NCI-H1417 (cell line): ENCODE measurements at places on chromosomes 12 and 14.

- DNase-seq: peak; percentile 93
These were observed 216.8 kb downstream of the TTC8 start for GRCh38 chr14:89041257-89041582.

GRCh38 chr14:93943052-93943451 lies 15.9 kb downstream of the FAM181A start:
- no peak for DNase-seq

- DNase-seq: no peak
These were observed 103.6 kb upstream of the RTL1 start for GRCh38 chr14:101007004-101007614.

GRCh38 chr14:80522411-80522810 lies 311.1 kb upstream of the DIO2 start:
- DNase-seq: no peak

- DNase-seq: no peak
These were observed 19.7 kb downstream of the HAL start for GRCh38 chr12:95976416-95976832.

DNA sequence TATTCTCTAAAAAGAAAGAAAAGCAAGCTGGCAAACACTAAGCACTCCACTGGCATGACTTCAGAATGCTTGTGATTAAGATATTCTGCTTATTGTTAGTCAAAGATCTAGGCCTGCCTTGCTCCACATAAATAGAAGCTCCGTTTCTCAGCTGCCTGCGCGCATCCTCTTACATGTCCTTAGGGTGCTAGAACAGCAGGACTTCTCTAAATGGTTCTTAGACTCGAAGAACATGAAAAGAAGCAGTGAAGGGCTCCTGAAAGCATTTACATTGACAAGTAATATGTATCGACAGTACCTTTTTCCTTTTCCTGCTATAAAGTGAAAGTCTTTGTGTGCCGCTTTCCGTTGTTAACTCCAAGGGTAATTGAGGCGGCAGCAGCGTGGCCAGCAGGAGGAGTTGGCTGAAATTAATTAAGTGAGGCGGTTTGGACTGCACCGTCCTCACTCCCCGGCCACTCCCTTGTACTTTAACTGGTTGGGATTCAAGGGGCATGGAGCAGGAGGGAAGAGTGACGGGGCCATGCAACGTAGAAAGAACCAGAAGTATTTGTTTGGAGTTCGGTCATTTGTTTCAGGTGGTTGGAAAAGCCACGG lies 34.2 kb upstream of the OTX2 start:
- DNase-seq: no peak

GRCh38 chr14:69673104-69673503 lies 61.7 kb downstream of the SUSD6 start:
- no peak for DNase-seq

DNA sequence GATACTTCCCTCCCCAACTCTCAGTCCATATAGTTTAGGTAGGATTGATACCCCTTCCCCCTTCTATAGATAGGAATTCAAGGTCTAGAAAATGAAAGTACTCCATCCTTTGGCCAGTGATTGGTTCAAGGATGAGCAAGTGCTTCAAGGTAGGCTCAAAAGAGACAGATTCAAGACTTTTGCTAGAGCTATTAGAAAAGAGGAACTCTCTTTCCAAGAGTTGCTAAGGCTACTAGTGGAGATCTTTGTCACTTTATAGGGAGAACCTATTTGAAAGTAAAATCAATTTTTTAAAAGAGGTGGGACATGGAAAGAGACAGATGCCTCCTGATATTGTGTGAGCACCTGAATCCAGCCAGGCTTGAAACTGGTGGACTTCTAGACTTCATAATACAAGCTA lies 17.5 kb downstream of the POLE2 start:
- DNase-seq: no peak

DNA sequence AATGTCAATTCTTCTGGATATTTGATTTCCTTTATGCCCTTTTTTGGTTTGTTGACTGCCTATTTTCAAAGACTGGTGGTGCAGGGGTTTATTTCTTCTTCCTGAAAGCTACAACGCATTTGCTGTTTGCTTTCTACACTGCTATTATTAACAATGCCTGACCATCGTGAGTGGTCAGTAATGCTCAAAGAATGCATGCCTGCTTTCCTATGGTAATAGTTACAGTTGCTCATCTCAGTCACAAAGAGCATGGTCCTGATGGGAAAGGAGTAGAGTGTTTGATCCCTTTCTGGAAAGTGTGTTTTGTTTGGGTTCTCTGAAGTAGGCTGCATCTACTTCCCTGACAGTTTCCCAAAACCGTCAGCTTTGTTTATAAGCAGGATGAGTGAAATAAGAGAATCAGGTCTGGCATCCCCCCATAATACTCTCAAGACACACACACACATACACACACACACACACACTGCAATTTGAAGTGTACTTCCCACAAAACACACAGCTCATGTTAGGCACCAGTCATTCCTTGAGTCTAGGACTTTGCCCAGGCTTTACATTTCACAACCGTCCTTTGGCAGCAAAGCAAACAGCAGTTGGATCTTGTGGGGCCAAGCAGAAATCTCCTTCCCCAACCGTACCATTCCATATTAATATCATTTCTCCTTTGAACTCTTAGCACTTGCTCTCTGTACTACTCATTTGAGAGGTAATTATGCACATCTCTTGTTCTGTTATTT lies 56.6 kb downstream of the SUDS3 start:
- DNase-seq: no peak

DNA sequence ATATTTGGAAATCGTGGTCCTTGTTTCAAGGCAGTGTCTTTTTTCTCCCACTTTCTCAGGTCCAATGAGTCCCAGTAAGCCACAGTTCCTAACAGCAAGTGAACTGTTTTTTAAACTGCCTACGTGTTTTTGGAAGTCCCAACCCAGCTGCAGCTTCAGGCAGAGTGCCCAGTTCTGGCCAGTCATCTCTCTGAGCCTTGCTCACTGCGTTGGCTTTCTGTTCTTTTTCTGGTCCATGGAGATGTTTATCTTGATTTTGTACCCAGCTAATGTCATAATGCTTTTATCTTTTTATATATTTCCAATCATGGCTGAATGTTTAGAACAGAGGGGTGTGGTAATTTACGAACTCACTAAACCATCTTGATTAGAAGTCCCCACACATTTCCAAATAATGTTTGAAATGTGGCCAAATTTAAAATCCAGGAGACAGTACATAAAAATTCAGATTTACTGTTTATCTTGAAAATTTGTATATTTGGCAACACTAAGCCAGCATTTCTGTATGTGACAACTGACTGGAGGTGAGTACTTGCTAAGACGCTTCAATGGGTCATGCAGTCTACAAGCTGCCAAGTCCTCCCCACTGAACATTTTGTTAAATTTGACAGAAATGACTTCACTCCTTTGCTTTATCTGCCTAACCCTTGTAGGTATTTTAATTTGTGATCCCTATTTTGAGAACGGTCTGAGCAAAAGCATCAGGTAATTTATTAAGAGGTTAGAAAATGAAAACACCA lies 46.1 kb upstream of the OTOGL start:
- DNase-seq: no peak

DNA sequence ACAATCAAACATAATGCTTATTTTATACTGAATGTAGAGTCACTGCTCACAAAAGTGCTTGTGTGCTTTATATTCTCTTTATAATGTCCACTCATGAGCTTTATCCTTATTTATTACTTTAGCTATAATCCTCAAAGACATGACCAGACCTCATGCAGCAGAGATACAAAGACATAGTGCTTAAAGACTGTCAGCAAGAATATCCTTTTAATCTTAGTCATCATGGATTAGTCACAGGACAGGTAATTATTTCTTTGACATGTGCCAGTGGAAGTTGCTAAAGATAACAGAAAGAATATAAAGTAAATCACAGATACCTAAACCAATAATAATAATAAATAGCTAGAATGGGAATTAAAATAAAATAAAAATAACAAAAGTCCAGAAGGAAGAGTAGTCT lies 707.5 kb downstream of the BCL11B start:
- no peak for DNase-seq

DNA sequence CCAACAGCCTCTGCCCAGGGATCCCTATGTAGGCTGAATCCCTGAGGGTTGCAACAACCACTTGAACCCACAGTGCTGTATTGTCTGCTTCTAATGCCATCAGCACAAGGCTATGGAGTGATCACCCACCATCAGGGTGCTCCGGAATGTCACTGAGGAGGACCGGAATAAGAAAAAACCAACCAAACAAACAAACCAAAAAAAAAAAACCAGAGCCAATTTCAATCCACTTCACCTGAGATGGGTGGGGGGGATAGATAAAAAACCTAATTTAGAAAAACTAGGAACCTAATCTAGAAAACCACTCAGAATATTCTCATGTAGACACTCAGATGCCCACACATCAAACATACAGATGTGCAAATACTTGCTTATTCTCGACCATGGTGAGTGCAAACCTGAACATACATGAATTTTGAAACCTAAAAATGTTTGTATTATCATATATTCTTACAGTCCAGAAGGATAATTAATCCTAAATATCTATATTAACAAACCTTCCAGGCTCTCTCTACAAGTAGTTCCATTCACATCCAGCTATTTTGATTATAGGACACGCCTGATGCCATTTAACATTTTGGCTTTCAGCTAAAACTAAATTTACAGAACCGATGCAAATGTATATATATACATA lies 3.7 kb downstream of the TBX5 start:
- no peak for DNase-seq

DNA sequence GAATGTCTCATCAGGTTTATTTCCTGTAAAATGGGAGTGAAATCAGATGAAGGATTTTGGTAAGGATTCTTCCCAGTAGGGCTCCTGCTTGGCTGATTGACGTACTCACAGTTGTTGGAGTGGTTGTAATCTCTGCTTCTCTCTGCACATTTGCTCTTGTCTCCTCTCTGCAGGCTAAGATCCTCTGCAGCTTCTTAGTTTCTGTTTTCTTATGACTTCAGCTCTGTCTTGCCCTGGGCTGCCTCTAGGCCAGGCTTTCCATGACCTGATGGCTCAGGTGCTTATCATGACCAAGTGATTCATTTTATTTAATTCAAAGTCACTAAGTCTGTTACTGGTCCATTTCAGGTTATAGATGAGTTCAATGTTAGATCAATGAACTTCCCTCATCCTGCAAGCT lies 394.5 kb upstream of the DDHD1 start:
- no peak for DNase-seq

DNA sequence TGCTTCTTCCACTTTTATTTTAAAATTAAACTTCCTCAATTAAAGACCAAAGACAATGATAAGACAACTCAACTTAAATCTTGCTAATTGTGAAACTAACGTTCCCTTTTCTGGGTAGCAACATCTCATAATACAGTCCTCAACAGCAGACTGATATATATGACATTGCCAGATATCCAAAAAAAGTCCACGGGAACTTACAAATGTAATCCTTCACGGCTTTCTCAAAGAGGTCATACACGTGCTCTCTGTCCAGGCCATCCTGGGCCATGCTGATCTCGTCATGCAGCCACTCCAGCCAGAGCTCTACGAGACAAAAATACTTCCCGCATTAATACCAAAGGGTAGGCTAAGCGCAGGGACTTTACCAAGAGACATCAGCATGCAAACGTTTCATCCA lies 13.3 kb downstream of the SART3 start:
- no peak for DNase-seq

DNA sequence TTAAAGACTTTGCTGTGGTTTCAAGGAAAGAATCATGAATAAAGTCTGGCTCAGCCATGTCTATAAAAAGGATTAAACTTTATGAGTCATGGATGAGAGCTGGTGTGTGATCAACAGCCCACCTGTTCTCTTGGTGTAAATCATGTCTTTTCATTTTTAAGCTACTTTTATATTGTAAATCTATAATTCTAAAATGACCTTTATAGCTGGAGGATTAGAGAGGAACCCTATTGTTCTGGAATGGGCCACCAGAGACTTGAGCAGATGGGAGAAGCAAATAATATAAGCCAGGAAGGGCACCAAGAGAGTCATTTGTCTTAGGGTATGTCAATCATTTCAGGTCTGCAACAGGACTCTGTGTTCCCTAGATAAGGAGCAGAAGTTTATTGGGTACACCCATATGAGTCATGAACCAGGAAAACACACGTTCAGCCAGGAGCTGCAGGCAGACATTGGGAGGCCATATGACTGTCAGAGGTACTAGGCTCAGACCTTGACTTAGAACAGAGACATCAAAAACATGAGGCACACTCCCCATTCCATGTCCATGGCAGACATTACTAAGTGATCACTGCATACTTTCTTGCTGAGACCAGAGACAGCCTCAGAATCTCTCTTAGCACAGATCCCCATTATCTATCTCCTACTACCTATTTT lies 49.3 kb downstream of the NDUFA12 start:
- DNase-seq: no peak

DNA sequence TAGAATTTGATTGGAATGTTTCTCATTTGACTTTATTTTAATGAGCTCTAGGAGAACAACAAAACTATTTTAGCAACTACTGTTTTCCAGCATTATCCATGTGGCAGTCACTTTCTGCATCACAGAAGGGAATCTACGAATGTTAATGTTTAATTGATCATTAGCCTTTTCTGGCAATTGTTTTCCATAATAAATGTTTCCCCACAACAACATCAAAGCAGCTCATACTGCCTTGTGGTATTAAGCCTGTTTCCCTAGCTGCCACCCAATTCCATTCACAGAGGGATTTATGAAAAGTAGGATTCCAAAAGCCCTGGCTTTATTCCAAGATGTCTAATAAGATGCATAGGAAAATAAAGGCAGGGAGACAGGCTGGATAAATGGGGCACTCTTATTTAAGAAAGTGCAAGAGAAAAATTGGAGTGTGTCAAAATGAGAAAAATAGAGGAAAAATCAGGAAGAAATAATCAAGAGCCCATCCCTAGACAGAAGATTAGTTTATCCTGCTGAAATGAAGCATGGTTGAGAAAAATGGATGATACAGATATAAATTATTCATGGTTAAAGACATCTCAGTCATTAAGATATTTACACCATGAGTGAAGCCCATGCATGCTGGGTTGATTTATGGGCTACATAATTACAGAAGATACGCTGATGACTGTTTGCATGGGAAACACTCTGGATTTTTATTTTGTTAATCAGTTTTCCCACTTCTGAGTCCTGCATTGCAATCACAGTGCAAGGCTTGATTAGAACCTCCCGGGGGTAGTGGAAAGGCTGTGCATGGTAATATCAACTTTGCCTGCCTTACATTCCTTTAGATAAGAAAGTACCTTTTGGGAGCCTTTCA lies 180.3 kb downstream of the HELB start:
- DNase-seq: peak; percentile 22

- peak; percentile 24 for DNase-seq
These were observed 50.8 kb downstream of the DGLUCY start for GRCh38 chr14:91164676-91165075.

DNA sequence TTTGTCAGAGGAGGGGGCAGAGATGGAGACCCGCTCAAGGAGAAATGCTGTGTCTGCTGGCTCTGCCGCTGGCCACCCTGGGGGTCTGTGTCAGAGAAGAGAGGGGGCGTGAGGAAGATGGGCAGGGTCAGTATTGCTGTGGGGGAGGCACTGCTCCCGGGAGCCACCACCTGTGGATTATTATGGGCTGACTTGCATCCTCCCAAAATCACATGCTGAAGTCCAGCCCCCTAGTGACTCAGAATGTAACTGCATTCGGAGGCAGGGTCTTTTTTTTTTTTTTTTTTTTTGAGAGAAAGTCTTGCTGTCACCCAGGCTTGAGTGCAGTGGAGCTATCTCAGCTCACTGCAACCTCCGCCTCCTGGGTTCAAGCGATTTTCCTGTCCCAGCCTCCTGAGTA lies 12.3 kb downstream of the ABCD4 start:
- DNase-seq: no peak

- DNase-seq: no peak
These were observed 229.2 kb downstream of the NRXN3 start for GRCh38 chr14:78399316-78399889.

GRCh38 chr12:111447571-111448265 lies 42.0 kb downstream of the SH2B3 start:
- no peak for DNase-seq

- DNase-seq: no peak
These were observed 46.6 kb downstream of the SLC17A8 start for GRCh38 chr12:100403446-100403845.
